ENCODE measurements at places on chromosomes 11 and 22.

DNA sequence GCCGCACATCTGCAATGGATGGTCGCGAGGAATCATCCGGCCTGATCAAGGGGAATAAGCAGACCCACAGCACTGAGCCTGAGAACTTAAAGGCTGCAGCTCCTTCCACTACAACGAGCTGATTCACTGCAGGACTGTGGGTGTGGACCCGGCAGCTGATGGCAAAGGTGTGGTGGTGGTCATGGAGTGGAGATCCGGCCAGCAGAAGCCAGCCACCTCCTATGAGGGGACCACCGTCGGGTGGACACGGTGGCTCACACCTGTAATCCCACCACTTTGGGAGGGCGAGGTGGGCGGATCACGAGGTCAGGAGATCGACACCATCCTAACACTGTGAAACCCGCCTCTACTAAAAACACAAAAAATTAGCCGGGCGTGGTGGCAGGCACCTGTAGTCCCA is 66.4 kb downstream of the DGCR2 start:
- no peak for DNase-seq

GRCh38 chr11:73374151-73374550 is 2.0 kb upstream of the RELT start:
- no peak for DNase-seq

DNA sequence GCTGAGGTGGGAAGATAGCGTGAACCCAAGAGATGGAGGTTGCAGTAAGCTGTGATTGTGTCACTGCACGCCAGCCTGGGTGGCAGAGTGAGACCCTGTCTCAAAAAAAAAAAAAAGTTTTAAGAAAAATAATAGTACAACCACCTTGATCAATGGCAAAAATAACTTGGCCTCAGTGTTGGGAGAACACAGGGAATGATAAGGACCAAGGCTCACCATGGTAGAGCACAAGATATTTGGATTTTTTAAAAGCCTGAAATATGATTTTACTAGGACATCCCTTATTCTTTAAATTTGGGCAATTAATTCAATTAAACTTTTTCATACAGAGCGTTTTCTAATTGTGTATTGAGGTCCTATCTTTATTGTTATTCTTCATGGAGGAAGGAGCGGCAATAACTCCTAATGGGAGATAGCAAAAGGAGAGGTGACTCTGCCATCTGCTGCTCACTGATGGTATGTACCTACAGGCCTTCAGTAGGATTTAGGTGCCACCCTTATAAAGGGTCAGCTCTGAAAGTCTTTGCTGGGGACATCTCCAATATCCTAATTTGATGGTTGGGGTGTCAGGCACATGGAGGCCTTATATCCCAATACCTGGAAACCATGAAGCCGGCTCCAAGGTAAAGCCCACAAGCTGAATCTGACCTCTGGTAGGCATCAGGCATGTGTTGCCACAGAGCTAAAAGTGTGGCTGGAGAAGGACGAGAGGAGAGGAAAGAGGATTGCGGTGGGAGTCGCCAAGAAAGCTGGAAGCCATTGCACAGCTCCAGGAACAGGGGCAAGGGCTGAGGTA is 21.9 kb upstream of the POLD3 start:
- no peak for DNase-seq

DNA sequence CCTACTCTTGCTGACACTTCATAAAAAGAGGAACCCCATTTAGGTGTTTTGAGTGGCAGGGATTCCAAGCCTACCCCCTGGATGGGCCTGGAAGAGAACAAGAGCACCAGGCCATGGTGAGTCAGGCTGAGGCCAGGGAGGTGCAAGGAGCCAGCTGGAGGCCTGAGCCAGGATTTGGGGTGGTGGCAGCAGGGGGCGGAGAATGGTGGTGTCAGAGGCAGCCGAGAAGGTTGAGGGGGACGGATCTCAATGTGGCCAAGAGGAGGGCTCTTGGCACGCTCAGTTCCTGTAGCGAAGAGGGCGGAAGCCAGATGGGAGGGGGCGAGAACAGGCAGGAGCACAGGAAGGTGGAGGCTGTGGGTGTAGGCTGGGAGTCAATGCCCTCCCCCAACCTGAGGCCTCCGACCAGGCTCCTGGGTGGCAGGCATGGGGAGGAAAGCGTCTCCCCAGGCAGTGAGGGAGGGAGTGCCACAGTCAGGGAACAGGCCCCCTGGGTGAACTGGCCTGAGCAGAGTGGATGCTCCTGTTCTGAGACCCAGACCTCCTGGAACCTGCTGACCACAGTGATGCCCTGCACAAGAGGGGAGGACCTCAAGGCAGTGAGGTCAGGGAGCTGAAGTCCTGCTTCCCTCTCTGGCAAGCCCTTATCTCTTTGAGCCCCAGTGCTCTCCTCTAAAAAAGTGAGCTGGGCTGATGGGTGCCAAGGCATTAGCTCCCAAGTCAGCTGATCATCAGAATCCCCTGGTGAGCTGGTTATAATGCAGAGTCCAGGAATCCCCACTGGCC is 13.9 kb downstream of the RTN4RL2 start:
- DNase-seq: no peak

- no peak for DNase-seq
Observed at GRCh38 chr11:133106417-133106816, 425.9 kb downstream of the OPCML start.

GRCh38 chr22:22818861-22819855 is 68.5 kb upstream of the IGLL5 start:
- DNase-seq: no peak

- no peak for DNase-seq
Observed at GRCh38 chr11:96259134-96259830, 83.7 kb downstream of the MAML2 start.

- no peak for DNase-seq
Observed at GRCh38 chr11:22930816-22931594, 70.7 kb upstream of the CCDC179 start.

DNA sequence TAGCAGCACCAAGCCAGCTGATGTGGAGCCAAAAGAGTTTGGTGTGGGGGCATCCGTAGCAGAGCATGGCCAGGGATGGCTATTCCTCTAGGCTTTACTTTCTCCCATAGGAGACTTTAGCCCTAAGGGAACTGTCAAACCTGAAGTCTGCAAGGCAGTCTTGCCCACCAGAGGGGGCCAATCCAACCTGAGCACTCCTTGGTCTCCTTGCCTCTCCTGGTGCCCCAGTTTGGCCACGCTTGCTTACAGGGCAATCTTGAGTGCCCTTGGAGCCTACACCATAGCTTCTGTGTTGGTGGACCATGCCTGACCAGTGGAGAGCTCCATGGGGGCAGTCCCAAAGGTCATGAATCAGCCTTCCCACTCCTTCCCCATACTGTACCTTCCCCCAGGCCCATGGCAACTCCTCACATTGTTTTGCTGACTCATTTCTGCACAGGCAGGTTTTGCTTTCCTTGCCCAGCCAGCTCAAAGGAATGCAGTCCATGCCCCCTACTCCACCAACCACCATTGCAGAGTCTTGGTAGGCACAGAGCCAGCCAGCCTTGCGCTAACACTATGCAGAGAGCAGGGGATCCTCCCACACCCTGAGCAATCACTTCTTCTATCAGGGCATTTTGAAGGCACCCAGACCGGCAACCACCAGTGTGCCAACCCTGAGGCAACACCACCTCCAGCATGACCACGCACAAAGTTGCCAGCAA is 1421.2 kb upstream of the RAG2 start:
- no peak for DNase-seq

- DNase-seq: no peak
Observed at GRCh38 chr22:40444178-40444831, 73.9 kb downstream of the SGSM3 start.

DNA sequence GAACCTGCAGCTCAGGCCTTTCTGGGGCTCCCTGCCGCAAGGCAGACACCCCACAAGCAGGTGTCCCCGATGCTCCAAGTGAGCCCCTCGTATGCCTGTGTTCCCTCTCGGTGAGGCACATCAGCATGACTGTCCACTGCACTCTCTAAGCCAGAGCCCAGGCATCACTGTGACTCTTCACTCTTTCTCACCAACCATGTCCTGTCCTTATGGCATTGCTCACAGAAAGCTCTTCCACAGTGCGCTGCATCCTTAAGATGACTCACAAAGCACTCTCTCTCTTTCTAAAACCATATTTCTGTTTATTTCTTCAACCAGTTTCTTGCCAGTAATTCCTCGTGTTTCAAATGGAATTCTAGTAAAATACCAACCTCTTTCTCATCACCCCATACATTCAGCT is 18.1 kb downstream of the GAB4 start:
- DNase-seq: no peak

Data from activated CD8-positive, alpha-beta memory T cell treated with anti-CD3 and anti-CD28 coated beads, Interleukin-2, amount 50 U/mL, for 48 hours (primary cell).